CD4-positive, alpha-beta memory T cell (primary cell): ENCODE measurements at places on chromosomes 2 and 18.

- no peak for DNase-seq
Measured at GRCh38 chr2:12921321-12921720, 204.6 kb downstream of the TRIB2 start.

DNA sequence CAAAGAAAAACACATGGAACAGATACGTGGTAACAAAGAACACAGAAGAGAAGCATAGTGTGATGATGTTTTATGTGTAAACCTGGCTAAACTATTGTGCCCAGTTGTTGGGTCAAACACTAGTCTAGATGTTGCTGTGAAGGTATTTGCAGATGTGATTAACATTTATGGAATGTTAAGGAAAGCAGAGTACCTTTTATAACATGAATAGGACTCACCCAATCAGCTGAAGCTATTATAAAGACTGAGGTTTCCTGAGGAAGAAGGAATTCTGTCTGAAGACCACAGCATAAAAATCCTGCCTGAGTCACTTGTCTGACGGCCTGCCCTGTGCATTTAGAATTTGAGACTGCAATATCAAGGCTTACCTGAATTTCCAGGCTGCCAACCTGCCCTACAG lies 253.1 kb downstream of the DYM start:
- DNase-seq = no peak

- DNase-seq = no peak
Measured at GRCh38 chr18:37383036-37383785, 182.4 kb downstream of the CELF4 start.

GRCh38 chr2:1872602-1873183 lies 128.4 kb upstream of the PXDN start:
- DNase-seq = no peak

DNA sequence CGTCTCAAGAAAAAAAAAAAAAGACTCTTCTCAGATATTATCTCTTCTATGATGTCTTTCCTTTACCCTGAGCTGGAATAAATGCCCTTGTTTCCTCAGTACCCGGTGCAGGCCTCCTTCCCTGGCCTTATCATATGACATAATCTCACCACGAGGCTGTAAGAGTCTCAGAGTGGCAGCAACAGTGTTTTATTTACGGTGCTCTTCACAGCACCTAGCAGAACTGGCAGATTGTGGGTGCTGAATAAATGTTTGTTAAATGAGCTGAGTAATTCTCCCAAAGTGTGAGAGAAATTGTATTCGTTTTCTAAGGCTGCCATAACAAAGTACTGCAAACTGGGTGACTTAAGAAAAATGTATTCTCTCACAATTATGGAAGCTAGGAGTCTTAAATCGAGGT lies 82.8 kb upstream of the CD28 start:
- DNase-seq = peak; percentile 41

DNA sequence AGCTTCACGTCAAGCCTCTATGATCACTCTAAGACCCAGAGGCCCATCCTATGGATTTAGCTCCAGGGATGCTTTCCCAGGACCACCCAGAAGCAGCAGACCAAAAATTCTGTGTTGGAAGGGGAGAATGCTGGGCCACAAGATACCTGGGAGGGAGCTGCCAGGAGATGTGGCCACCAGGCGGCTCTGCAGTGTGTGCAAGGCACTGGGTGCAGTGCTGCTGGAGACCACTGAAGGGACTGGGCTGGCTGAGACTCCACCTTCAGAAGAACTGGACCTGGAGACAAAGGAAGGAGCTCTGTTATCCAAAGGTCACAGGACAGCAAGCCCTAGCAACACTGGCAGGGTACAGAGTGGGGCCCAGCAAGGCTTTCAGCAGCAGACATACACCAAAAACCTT lies 34.0 kb downstream of the KANSL3 start:
- no peak for DNase-seq
